ENCODE measurements at places on chromosomes 5 and 9.
A peak's percentile ranks its signal among the peaks of the same experiment; 100 is the strongest.

- no peak for DNase-seq
Observed at GRCh38 chr9:6739218-6739617, 18.6 kb upstream of the KDM4C start.

GRCh38 chr5:34061993-34062392 lies 19.0 kb upstream of the C1QTNF3 start:
- no peak for DNase-seq

GRCh38 chr5:67381236-67381880 lies 184.8 kb upstream of the CD180 start:
- peak; percentile 58 for DNase-seq

DNA sequence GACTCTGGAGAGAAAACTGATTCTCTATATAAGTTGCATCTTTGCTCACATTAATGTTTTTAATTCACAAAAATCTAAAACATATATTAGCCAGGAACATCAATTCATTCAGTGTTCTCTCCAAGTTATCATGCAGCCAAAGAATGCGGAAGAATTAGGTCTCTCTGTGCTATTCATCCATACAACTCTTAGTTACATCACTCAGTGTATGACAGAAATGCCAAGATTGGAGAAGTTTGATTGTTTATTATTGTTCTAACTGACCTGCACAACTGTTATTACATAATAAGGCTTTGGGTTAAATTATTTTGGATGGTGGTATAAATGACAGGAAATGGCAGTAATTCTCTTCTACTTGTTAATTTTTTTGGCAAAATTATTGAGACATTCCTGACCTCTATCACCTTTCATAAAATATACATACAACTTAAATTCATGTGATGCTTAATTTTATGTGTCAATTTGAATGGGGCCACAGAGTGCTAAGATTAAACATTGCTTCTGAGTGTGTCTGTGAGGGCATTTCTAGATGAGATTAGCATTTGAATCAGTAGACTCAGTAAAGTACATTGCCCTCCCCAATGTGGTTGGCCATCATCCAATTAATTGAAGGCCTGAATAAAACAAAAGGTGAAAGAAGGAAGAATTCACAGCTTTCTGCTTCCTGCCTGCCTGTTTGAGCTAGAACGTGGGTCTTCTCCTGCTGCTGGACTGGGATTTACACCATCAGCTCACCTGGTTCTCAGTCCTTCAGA lies 70.2 kb downstream of the NR2F1-AS1 start:
- no peak for DNase-seq

DNA sequence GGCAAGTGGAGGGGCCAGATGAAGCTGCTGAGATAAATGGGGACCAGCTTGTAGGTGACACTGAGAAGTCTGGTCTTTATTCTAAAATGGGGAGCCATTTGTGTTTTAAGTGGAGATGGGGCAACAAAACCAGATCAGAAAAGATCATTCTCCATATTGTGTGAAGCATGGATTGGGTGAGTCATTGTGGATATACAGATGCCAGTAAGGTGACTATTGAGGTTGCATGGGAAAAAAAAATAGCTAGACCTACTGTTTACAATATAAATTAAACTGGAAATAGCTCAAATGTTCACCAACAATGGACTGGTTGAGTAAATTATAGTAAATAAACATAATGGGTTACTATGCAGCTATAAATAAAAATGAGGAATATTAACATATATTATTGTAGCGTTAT lies 5.4 kb upstream of the MAP1B start:
- DNase-seq, result no peak

- peak; percentile 69 for DNase-seq
Observed at GRCh38 chr9:86098824-86099700, at the start of gene GOLM1. GOLM1 (minus strand) TSS chr9:86099558; CDS start chr9:86079320, 20,238 bp downstream.

DNA sequence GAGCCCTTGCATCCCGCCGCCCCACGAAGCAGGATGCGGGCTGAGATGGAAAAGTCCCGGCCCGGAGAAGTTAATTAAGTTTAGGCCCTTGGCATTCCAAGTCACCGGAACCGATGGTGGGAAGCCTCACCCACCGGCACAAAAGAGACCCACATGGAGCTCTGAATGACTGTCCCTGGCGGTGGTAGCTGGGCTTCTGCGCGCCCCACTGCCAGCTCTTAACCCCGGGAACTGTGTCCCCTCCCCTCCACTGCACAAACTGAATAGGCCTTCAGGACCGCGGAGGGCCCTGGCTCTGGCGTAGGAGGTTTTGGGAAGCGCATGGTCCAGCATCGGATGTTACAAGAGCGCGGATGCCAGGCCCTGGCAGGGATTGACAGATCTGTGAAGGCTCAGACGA lies 291.1 kb upstream of the TUT7 start:
- no peak for DNase-seq

GRCh38 chr5:55626790-55627189 lies 85.3 kb downstream of the SLC38A9 start:
- DNase-seq, result no peak

- no peak for DNase-seq
Observed at GRCh38 chr5:56737002-56737621, 78.2 kb upstream of the MAP3K1 start.

GRCh38 chr5:149940077-149940574 lies 4.5 kb downstream of the PDE6A start:
- DNase-seq, result no peak

DNA sequence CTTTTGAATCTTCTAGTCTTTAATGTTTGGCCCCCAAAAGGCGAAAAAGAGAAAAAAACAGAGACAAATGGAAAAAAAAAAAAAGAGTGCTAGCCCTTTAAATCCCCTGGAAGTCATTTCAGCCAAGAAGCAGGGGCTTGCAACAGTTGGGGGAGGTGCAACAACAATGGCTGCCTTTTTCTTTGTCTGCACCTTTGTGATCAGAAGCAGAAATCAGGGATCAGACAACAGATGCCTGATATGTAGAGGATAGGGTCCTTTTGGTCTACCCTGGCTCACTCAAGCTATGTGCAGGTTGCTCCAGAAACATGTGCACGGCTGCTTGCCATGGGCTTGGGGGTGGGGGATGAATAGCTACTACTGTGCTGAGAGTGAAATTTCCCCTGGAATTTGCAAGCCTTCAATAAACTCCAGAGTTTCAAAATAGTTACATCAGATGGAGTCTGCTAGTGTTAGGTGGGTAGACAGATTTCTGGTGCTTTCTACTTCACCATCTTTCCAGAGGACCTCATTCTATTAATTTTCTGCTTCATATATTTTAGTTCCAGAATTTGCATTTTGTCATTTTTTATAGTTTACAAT lies 150.9 kb downstream of the FGF18 start:
- no peak for DNase-seq

DNA sequence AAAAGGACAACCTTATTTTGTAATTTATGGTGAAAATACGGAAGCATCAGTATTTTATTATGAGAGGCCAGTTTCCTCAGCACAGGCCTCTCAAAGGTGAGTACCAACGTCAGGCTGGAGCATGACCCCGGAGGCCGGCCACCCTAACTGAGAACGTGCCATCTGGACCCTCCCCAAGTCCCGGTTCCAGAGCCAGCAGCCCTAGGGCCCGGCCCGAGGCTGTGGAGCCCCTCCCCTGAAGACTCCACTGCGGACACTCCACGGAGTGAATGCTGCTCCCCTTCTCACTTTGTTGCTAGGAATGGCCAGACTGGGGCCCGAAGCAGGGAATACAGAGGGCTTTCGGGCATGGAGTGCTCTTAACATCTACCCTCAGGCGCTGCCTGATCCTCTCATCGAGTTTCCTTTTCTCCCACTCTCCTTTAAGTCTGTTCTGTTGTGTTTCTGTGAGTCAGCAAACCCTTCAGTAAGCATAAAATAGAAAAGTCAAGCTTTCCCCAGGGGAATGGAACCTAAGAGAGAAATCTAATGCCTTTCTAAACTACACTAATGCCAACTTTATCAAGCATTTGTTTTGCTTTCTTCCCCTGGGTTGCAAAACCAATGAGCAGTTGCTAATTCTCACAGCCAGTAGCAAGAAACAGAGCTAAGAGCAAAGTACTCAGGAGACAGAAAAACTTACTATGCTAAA lies 4.5 kb downstream of the BRD9 start:
- no peak for DNase-seq

- DNase-seq, result peak; percentile 99
Observed at GRCh38 chr9:122159026-122159924, at the start of the genes MORN5 and NDUFA8. MORN5 (plus strand) TSS chr9:122159908; CDS start chr9:122159973, 65 bp downstream. NDUFA8 (minus strand) TSS chr9:122159779; CDS start chr9:122159677, 102 bp downstream.

GRCh38 chr5:64768358-64769312 lies at the start of the genes CWC27 and SREK1IP1:
CWC27 (plus strand) TSS chr5:64768930; CDS start chr5:64769147, 217 bp downstream.
SREK1IP1 (minus strand) TSS chr5:64768691; CDS start chr5:64768517, 174 bp downstream.
- DNase-seq, result peak; percentile 94

DNA sequence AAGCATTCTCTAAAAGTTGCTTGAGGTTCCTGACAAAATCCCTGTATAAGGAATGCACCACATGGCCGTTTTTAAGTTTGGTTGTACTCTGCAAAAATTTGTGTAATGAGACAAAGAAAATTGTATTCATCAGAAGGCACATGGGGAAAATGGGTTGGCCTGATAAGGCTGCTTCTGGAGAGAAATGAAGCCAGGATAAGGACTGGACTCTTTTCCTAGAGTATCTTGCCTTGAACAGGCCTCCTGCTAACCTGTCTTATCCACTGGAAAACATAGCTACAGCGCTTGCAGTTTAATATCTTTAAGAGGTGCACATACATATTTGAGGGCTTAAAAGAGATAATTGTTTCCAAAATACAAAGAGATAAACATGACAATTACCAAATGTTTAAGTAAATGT lies 41.4 kb upstream of the IFNK start:
- DNase-seq, result no peak

DNA sequence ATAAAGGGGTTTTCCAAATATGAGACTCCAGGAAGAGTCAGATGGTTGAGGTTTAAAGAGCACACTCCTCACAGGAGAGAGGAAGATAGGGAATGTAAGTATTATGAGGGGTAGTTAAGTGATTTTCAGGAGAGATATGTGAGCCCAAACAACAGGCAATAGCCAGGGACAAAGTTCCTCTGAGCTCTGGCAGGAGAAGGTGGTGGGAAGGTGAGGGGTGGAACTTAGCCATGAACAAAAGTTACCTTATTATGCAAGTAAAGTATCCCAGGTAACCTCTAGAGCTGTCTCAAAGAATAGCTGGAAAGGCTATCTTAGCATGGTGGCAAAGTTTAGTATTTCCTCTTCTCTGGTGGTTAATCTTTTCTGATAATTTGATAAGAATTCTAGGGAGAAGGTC lies 450.5 kb upstream of the PTPRD start:
- no peak for DNase-seq

DNA sequence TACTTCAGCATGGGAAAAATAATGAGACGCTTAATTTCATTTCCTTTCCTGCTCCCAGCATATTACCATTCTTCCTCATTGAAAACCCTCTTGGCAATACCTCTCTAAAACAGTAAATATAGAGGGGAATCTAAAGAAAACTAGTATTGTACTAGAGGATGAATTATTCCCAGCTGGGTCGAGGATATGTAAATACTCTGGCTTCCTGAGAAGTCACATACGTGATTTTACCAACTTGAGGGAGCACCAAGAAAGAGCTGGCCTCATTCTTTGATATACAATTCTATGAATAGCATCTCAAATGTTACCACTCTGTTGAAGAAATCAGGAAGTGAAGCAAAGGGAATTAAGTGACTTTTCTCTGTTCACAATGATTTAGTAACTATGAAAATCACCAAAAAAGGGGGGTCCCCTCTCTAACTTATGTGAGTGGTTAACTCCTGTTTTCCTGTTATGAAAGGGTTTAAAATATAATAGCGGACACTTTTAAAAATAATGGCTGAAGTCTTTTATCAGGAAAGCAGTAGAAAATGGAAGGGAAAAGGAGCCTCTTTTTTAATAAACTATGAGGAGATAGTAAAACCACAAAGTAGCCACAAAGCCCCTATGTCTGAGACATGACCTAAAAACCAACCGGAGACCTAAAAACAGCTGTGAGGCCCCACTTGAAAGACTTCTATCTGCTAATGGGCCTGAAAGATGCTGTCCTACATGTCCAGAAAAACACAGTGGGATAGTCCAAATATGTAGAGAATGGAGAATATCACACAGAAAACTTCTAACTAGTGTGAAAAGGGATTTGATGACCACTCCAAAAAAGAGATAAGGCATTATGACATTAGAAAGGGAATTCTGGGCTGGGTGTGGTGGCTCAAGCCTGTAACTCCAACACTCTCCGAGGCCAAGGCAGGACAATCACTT lies 42.6 kb downstream of the LPAR1 start:
- peak; percentile 81 for DNase-seq

DNA sequence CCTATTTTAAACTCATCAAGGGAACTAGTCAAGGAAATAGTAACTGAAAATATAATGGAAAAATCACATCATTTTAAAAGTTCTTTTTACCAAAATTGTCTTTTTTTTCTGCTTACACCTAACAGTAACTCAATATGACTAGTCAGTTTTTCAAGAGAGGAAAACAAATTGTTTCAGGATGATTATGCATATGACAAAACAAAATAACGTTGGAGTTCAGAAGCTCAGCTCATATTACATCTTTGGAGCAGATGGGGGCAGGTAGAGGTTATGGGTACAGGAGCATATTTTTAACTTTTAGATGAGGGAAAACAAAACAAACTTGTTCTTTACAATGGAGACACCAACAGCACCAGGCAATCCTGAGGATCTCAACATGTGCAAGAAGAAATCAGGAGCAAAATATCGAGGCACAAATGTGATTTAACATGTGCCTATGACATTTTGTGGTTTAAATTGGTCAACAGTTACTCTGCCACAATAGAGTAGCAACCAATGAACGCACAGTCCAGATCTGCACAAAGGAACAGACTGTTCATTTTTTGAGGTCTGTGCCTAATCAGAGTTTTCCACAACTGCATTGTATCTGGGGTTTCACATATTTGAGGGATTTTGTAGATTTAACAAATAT lies 659.0 kb downstream of the ANXA1 start:
- peak; percentile 8 for DNase-seq

GRCh38 chr5:55868846-55869245 lies 17.7 kb downstream of the IL31RA start:
- no peak for DNase-seq

- peak; percentile 74 for DNase-seq
Observed at GRCh38 chr9:69412741-69413150, 87.7 kb downstream of the ENTREP1 start.

- peak; percentile 77 for DNase-seq
Observed at GRCh38 chr9:36543916-36544315, 28.8 kb upstream of the MELK start.

GRCh38 chr9:31776471-31776870 lies 608.0 kb upstream of the ACO1 start:
- DNase-seq, result no peak

DNA sequence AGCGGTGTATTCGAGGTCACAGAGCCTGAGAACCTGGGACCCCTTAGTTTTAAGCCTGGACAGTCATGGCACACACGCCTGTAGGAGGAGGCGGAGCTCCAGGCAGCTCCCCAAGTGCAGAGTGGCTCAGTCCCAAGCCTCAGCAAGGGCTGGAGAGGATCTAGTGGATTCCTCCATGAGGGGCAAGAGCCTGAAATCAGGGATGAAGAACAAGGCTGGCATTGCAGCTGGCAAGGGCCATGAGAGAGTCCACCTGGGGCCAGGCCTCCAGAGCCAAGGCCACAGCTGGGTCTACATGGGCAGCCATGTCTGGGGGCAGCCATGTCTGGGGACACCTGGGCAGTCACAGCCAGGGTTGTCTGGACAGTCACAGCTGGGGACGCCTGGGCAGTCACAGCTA lies 21.9 kb downstream of the ADAMTSL2 start:
- DNase-seq, result no peak

- DNase-seq, result no peak
Observed at GRCh38 chr9:97536480-97536879, 35.0 kb downstream of the TMOD1 start.
